Activated CD8-positive, alpha-beta T cell treated with anti-CD3 and anti-CD28 coated beads for 36 hours (primary cell): ENCODE measurements at places on chromosomes 7 and 10.

GRCh38 chr10:90276894-90277475 is 575.6 kb downstream of the KIF20B start:
- no peaks in the 10 kb centered on the region for H3K27me3 ChIP-seq
- H3K36me3 ChIP-seq: no peaks in the 10 kb centered on the region
- no peak overlapping the region for H3K27ac ChIP-seq
- H3K4me3 ChIP-seq: no peak overlapping the region
- H3K4me1 ChIP-seq: no peaks in the 10 kb centered on the region

GRCh38 chr10:110681023-110681681 is 37.0 kb downstream of the RBM20 start:
- H3K27ac ChIP-seq: no peak overlapping the region
- DNase-seq: peak; percentile 62
- peaks cover 10% of the 10 kb centered on the region for H3K27me3 ChIP-seq
- H3K4me3 ChIP-seq: no peak overlapping the region

DNA sequence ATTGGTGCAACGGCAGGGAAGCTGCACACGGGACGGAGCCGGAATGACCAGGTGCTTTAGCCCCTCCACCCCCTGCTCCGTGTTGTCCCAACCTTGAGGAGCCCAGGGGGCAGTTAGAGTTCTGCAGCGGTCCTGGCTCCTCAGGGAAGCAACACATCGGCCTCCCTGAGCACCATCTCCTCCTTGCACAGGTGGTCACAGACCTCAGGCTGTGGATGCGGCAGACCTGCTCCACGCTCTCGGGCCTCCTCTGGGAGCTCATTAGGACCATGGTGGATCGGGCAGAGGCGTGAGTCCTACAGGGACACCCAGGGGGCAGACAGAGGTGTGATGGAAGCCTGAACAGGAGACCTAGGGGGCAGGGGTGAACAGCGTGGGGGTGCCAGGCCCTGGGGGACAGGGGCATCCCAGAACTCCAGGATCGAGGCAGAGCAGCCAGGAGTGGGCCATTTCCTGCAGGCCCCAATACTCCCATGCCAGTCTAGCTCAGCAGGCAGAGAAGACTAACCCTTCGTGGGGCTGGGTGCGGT is 7.3 kb downstream of the ASL start:
- no peak overlapping the region for H3K27ac ChIP-seq
- no peak for DNase-seq
- no peaks in the 10 kb centered on the region for H3K27me3 ChIP-seq
- no peaks in the 10 kb centered on the region for H3K4me1 ChIP-seq
- H3K4me3 ChIP-seq: no peak overlapping the region
- peaks cover 3% of the 10 kb centered on the region for H3K36me3 ChIP-seq

DNA sequence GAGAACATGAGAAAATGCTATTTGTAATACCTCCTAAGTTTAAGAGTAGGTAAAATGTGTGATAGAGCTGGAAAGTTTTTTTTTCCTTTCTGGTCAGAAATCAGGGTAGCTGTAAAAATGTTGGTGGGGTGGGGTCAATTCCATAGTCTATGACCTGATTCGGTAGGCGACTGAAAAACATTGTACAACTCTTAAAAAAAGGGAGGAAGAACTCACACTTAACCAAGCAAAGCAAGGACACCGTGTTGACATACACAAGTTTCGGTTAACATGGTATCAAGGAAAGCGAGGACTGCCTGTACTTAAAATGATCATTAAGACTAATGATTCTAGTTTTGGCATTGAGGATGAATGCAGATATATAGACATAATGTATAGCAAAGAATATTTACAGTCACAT is 1.8 kb upstream of the ZEB1 start:
- H3K4me3 ChIP-seq: peak overlapping the region; percentile 15
- H3K4me1 ChIP-seq: peaks cover 28% of the 10 kb centered on the region
- peaks cover 10% of the 10 kb centered on the region for H3K36me3 ChIP-seq
